ENCODE measurements at places on chromosomes 11 and 22. TPM values are rescaled to one million over a fixed set of nuclear protein-coding genes. Genes with fewer than 3 reads are reported as not detected.

OR52L1 gene
- total RNA-seq = not detected

BIRC3 gene
- total RNA-seq = 0.07 TPM

SPON1 gene
- not detected for total RNA-seq

PRDX5 gene
- total RNA-seq = 341 TPM

FGF3 gene
- total RNA-seq = not detected

PANX3 gene
- not detected for total RNA-seq

NLRP6 gene
- total RNA-seq = not detected
